ENCODE measurements at places on chromosomes 7 and 10.

GRCh38 chr10:130761032-130761575, 550.4 kb downstream of the TCERG1L start:
- no peak for DNase-seq

- no peak for DNase-seq
Measured at GRCh38 chr10:23088609-23089008, 6.8 kb upstream of the MSRB2 start.

- no peak for DNase-seq
Measured at GRCh38 chr10:58013406-58013805, 254.3 kb downstream of the IPMK start.

DNA sequence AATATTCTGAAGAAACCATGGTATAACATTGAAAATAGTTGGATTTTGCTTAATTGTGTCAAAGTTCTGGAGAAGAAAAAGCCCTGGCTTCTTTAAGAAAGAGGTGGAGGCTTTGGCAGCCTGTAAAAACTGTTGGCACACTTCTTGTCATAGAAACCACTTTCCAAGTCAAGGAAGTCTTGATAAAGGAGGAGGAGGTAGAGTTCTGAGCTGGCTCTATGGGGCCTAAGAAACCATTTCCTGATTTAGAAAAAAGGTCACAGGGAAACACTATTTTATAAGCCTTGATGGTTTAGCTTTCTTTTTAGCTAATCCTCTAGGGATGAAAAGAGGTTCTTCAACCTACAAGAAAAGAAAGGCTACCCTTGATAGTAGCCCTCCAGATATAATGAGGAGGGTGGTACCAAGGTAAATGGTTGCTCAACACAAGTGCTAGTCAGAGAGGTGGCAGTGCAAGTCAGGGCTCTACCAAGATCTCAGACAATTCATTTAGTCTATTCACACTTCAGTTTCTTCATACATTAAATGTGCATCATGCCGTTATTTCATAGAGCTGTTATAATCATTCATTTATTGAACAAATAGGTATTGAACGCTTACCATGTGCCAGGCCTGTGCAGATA, 346.9 kb downstream of the RNLS start:
- no peak for DNase-seq

GRCh38 chr7:129055861-129056464, 1.1 kb upstream of the TNPO3 start:
- no peak for DNase-seq

DNA sequence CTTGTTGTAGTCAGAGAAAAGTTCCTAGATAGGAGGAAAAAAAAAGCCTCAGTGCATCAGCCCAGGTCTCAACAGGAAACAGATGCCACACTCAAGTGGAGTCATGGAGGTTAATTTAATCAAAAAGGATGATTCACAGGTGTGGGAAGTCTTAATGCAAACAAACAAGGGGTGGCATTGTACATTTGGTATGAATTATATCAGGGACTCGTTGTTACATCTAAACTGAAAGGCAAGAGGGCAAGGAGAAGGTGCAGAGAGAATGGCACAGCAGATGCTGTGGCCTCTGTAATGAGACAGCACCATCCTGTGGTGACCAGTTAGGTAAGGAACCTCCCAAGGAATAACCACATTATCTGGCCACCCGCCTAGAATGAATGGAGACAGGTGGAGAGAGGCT, 133.7 kb downstream of the PTPRZ1 start:
- DNase-seq: peak; percentile 36

DNA sequence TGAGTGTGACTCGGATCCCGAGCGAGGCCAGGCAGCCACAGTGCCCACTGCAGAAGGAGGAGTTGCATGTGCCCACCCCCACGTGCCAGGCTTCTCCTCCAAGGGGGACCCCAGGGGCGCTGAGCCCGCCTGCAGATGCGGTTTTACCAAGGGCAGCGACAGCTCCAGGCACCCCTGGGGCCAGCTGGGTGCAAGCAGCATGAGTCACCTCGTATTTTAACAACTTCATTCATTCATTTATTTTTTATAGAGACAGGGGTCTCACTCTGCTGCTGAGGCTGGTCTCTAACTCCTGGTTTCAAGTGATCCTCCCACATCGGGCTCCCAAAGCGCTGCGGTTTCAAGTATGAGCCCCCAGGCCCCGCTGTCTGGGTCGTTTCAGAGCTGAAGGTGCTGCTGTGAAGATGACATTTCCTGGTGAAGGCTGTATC, 1.3 kb upstream of the FOXL3 start:
- DNase-seq: no peak

DNA sequence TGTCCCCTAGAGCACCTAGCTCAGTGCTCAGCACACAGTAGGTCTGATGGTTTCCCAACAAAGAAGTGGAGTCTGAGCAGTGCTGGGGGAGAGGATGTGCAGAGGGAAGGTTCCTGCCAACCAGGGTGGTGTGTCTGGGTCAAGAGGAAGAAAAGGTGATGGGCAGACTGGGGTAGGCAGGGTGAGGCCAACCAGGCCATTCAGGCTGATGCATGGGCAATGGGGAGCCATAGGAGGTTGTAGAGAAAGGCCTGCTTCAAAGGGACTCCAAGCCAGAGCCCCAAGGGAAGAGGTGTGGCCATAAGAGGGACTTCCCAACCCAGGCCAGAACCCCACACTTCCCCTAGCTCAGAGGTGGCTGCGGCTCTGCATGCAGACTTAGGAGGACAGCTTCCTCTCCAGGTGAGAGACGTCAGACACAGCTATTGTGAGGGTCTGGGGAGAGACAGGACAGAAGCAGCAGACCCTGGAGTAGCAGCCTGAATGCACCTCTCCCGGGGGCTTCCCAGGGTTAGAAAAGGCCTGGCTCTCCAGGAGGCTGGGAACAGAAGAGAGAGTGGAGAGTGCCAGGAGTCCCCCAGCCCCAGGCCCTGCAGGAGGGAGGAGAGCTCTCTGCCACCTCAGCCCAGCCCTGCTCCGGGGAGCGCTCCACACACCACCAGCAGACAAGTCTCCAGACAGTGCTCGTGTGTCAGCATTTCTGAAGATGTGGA, 87.4 kb upstream of the ZMIZ1 start:
- no peak for DNase-seq

- no peak for DNase-seq
Measured at GRCh38 chr10:128962182-128962581, 504.9 kb upstream of the MGMT start.

DNA sequence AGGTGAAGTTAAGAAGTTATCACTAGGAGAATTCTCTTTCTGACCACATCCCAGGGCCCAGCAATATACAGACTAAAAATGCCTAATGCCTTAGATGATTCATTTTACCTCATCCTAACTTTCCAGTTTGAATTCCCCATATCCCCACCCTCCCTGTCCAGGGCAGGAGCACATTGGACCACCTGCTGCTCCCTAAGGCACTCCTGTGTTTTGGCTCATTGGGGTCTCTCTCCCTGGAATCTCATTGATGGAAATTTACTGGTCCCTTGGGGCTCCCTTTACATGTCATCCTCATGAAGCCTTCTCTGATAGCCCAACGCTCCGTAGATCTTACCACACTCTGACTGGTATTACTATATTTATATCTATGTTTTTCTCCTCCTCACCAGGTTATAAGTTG, 2.7 kb downstream of the IL2RA start:
- no peak for DNase-seq

DNA sequence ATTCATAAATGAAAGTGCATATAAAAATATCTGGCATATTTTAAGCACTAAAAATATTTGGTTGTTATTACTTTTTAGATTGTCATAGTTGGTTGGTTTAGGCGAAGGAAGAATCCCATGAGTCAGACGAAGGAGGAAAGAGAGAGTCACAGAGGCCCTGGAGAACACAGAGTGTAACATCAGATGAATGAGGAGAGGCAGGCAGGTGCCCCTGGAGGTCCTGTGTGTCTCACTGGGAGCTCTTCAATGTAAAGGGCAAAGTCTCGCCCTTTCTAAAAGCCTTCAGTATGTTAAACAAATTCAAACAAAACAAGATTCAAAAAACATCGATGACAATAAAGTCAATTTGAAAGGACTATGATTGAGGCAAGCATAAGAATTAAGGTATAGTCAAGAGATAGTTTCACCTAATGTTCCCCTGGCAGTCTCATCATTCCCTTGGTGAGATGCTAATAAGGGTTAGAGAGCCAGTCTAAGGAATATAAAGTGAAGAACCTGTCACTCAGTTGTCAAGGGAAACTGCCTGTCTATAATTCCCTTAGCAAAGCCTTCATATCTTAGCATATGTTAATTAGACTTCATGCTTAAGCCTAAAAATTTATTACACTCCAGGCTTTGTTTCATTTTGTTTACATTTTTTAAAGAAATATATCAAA, 194.3 kb downstream of the TPK1 start:
- DNase-seq: no peak

GRCh38 chr10:83960125-83960524, 179.2 kb upstream of the GHITM start:
- DNase-seq: no peak

- DNase-seq: no peak
Measured at GRCh38 chr7:134618756-134619530, 27.7 kb upstream of the BPGM start.

GRCh38 chr7:92697414-92697813, 107.2 kb upstream of the FAM133B start:
- DNase-seq: no peak

All from NCI-H1105 treated with DMSO at 0.1 percent for 48 hours (cell line).